Heart left ventricle (tissue), 16 donors: ENCODE measurements at places on chromosomes 16 and 17. TPM values are rescaled to one million over a fixed set of nuclear protein-coding genes. Genes with fewer than 3 reads are reported as not detected.

The LAT gene
- total RNA-seq = 7.7 TPM

The PERCC1 gene
- 0.60 TPM for total RNA-seq

DNA sequence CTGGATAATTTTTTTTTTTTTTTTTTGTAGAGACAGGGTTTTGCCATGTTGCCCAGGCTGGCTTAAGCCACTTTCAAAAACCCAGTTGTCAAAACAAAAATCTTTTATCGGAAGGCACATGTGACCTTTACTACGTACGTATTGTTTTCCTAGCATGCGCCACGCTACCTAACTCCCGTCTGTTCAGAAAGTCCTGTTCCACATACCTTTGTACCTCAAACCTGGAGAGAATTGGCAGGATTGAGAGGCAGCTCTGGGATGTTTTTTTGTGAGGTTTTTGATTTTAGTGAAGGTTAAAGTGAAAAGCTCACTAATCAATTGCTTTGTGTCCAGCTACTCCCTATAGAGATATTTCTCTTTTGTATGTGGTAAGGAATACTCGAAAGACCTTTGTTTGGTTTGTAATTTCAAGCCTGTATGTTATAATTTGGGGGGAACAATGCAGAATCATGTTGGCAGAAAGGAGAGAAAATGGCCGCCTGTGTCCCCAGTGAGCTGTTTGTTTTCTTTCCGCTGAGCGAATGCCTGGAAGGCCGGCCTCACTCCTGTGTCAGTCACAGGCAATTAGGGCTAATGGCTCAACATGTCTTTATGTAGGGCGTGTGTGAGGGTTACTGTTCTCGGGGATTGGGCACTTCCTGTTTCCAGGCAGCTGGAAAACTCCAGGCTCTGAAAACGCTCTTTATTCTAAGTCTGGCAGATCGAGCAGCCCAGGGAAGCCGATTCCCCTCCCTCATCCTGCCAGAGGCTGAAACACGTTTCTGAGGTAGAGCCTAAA lies 60.8 kb upstream of the CLEC18A start:
- H3K27ac ChIP-seq = peak overlapping the region; percentile 89
- no peak overlapping the region for H3K4me3 ChIP-seq
- H3K36me3 ChIP-seq = peaks cover 27% of the 10 kb centered on the region
- DNase-seq = peak; percentile 63
- no peaks in the 10 kb centered on the region for H3K27me3 ChIP-seq

GRCh38 chr16:81775570-81775969 lies 3.5 kb upstream of the PLCG2 start:
- peak overlapping the region; percentile 65 for H3K27ac ChIP-seq
- H3K4me3 ChIP-seq = no peak overlapping the region
- H3K36me3 ChIP-seq = no peaks in the 10 kb centered on the region
- H3K27me3 ChIP-seq = peaks cover 2% of the 10 kb centered on the region
- no peak for DNase-seq
- peaks cover 25% of the 10 kb centered on the region for H3K4me1 ChIP-seq

DNA sequence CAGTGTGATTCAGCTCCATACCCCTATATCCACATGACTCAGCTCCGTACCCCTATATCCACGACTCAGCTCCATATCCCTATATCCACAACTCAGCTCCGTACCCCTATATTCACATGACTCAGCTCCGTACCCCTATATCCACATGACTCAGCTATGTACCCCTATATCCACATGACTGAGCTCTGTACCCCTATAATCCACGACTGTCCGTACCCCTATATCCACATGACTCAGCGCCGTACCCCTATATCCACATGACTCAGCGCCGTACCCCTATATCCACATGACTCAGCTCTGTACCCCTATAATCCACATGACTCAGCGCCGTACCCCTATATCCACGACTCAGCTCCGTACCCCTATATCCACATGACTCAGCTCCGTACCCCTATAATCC lies 16.8 kb downstream of the CYB5D2 start:
- H3K27ac ChIP-seq = no peak overlapping the region
- H3K4me1 ChIP-seq = peaks cover 3% of the 10 kb centered on the region
- DNase-seq = no peak
- no peak overlapping the region for H3K4me3 ChIP-seq
- no peaks in the 10 kb centered on the region for H3K36me3 ChIP-seq
- no peaks in the 10 kb centered on the region for H3K27me3 ChIP-seq
